ENCODE measurements at places on chromosomes 2 and 18.

GRCh38 chr18:66457245-66457644 is 146.6 kb downstream of the CDH19 start:
- DNase-seq = no peak

DNA sequence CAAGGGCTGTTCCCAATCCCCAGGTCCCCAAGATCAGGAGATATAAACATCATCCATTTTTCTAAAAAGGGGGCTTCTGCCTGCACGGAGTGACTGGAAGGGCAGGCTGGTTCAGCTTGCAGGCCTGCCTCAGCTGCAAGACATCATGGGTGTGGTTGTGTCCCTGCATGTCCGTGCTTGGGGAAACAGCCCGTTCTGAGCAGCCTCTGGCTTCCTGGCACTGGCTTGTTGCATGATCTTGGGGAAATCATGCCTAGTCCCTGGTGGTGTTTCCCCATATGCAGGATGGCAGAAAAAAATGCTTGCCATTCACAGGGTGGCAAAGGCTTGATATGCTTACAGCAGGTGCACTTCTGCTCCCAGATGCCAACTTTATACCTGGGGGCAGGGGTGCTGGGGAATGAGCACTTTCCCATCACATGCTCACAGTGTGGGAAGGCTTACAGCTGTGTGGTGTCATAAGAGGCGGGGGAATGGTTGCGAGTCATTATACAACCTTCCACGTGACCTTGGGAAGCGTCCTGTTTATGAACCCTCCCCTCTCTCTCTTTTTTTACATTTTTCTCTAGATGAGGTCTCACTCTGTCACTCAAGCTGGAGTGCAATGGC is 7.2 kb downstream of the PCARE start:
- DNase-seq = no peak

- no peak for DNase-seq
Observed at GRCh38 chr2:29561181-29561580, 360.2 kb downstream of the ALK start.

DNA sequence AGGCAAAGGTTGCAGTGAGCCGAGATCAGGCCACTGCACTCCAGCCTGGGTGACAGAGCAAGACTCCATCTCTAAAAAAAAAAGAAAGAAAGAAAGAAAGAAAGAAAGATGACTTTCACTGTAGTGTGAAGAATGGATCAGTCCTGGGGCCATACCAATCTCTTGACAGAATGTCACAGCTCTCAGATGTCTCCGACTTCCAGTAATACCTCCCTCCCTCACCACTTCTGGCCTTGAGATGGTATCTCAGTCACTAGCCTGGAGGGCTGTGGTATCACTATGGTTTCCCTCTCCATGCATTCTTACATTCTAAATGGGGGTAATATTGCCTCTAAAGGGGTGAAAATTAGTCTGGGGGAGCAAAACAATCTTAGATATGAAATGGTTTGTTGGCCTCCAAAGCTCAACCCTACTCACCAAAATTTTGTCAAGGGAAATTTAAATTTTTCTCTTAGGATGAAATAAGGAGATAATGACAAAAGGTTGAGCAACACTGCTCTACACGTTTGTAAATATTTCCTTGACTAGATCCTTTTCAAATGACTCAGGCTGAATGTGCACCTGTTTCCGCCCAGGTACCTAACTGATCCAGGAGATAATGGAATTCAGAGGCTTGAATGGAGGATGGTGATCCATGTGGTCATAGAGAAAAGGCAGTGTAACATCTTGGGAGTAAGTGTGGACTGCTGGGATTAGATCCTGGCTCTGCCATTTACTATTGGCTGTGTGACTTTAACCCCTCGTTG is 19.9 kb upstream of the SPRED2 start:
- DNase-seq = no peak

DNA sequence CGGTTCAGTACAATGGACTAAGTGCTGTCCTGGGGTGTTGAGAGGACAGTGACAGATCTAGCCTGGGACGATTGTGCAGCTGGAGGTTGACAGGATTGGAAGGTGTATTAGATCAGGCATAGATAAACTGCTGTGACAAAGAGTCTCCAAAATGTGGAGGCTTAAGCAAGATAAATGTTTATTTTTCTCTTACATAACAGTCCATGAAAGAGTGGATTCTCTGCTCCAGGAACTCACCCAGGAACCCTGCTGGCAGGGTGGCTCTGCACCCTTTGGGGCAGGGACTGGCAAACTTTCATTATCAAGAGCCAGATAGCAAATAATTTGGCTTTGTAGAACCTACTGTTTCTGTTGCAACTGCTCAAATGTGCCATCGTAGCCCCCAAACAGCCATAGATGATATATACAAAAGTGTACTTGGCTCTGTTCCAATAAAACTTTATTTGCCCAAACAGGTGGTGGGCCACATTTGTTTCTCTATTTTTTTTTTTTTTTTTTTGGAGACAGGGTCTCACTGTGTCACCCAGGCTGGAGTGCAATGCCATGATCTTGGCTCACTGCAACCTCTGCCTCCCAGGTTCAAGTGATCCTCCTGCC is 9.7 kb downstream of the HRH4 start:
- no peak for DNase-seq

DNA sequence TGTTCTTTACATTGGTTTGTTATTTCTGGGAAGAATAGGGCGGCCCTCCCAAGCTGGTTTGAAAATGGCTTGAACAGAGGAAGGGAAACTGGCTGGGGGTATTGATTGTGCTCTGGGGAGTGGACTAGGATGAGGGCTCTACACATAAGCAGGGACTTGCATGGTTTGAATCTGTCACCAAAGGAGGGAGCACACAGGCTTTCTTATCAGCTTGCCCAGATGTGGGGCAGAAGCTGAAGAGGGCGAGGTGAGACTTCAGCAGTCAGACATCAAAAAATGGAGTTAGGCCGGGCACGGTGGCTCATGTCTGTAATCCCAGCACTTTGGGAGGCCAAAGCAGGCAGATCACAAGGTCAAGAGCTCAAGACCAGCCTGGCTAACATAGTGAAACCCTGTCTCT is 7.2 kb upstream of the RAB12 start:
- no peak for DNase-seq

GRCh38 chr2:177211576-177212105 is 953 bp upstream of the HNRNPA3 start:
- DNase-seq = no peak

- DNase-seq = no peak
Observed at GRCh38 chr2:149363958-149364357, 33.6 kb downstream of the LYPD6 start.

- DNase-seq = no peak
Observed at GRCh38 chr18:8351161-8351560, 258.1 kb upstream of the RAB12 start.

- no peak for DNase-seq
Observed at GRCh38 chr2:150166313-150167051, 321.0 kb downstream of the RND3 start.

DNA sequence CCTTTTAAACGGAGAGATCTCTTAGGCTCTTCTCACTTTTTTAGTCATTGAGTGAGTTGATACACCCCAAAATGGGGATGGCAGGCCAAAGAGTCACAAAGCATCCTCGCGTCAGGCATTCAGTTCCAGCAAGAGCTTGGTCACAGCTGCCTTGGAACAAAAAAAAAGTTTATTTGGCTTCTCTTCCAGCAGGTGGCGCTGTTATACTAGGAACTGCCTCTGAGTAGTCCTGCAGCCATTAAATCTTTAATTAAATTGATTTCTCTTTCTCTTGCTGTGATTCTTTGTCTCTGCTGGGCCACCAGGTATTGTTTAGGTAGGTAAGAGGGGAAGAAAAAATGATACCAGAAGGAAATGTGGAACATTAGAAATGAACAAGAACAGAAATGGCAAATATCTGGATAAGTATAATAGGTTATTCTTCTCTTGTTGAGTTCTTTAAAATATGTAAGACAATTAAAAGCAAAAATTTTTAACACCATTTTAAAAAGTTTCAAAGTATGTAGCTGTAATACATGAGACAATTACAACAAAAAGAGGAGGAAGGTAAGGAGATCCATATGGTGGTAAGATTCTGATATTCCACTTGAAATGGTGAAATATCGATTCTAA is 175.1 kb downstream of the GALNT1 start:
- DNase-seq = peak; percentile 3

GRCh38 chr2:18474700-18475099 is 85.8 kb downstream of the RDH14 start:
- DNase-seq = no peak

GRCh38 chr18:50374220-50374752 is 560 bp upstream of the SKA1 start:
- DNase-seq = no peak

DNA sequence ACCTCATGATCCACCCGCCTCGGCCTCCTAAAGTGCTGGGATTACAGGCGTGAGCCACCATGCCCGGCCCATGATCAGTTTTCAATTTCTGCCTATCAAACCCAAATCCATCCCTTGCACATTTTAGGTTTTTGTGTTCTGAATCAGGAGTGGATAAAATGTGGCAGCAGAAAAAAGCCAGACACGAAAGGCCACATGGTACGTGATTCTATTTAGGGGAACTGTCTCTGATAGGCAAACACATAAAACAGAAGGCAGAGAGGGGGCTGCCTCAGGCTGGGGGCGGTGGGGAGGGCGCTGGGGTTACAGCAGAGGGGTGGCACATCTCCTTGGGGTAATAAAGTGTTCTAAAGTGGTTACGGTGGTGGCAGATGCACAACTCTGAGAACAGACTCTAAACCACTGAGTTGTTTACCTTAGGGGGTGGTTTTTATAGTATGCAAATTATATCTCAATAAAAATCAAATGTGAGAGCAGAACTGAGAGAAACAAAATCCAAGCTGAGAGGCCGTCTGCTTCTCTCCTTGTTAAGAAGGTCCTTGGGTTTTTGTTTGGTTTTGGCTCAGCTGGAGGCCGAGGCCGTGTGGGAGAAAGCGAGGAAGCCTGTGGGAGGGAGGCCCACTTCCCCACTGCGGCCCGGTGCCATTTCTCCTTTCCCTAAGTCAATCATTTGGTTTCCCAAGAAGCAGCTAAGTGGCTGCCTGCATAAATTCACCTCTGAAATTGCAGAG is 78.0 kb downstream of the SOWAHC start:
- no peak for DNase-seq

GRCh38 chr2:203811491-203812221 is 55.9 kb upstream of the CTLA4 start:
- DNase-seq = no peak

DNA sequence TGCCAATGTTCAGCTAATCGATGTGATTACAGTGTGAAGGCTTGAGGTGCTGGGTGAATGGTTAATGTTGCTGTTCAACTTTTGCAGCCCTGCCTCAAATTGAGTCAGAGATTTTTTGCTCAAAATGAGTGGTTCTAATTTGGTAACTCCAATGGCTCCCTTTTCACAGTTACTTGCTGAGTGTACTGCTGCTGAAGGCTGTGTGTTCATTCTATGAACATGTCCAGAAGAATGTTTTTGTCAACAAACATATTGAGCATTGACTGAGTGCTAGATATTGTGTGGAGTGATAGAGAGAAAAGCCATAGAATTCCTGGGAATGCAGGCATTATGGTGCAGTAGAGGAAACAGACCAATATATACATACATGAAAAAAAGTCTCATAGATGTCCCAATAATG is 39.0 kb upstream of the TCF4 start:
- no peak for DNase-seq

DNA sequence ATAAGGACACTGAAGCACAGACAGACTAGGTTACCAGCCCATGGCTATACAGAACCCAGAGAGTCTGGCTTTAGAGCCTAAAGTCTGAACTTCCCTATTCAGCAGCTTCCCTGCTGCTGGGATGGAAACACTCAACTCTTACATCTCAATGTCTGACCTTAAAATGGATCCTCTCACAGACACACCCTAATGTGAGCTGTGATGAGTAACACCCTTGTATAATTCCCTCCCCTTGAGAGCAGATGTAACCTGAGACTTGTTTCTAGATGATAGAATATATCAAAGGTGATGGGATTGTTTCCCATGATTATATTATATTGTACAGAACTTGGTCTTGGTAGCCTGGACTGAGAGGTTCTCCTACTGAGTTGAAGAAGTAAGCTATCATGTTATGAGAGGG is 577.1 kb upstream of the KLHL29 start:
- no peak for DNase-seq

GRCh38 chr2:24861500-24861899 is 58.5 kb downstream of the ADCY3 start:
- DNase-seq = no peak

GRCh38 chr2:188189356-188189755 is 102.3 kb upstream of the GULP1 start:
- no peak for DNase-seq

GRCh38 chr2:220432645-220433044 is 805.2 kb downstream of the SLC4A3 start:
- no peak for DNase-seq

- no peak for DNase-seq
Observed at GRCh38 chr2:201257381-201257955, 2.9 kb upstream of the CASP8 start.

- DNase-seq = no peak
Observed at GRCh38 chr2:105455488-105456003, 56.7 kb upstream of the FHL2 start.

- DNase-seq = no peak
Observed at GRCh38 chr2:118834901-118835745, 12.3 kb downstream of the EN1 start.

DNA sequence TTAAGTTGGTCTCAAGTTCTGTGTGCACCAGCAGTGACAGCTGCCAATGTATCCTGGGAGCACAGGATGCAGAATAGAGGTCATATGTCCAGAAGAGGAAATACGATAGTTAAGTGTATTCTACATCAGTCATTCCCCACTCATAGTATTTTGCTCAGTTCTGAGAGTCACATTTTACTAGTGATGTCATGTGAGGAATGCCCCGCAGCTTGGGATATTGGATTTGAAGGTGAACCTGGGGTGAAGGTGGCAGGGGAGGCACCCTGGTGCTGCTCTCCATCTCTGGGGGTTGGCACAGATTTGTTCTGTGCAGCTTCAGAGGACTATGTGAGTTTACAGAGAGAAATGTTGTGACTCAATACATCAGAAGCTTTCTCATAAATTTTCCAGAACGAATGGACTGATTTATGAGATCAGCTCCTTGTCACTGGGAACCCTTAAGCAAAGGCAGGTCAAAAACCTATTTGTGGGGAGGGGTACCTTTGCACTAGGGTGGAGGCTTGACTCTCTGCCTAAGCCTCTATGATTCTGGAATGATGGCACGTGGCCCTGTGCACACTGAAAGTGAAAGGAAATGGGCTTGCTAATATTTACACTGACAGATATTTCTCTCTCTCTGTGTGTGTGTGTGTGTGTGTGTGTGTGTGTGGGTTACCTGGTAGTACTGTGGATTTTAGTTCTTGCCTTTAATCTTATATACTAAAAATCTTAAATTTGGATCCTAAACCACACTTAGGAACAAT is 95.9 kb downstream of the NEB start:
- no peak for DNase-seq

DNA sequence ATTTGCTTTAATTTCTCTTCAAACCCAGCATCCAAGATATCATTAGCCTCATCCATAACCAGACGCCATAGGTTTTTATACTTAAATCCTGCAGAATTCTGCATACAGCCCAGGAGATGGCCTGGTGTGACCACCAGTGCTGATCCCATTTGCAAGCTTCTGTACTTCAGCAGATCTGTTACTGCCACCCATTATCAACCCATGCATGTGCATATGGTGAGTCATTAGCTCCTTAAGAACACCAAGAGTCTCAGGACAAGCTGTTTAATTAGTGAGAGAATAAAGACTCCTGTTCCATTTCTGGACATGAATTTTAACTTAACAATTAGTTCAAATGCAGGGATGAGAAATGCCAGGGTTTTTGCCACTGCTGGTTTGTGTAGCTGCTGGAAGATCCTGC is 110.7 kb upstream of the TANK start:
- DNase-seq = no peak

Measured in activated naive CD4-positive, alpha-beta T cell (primary cell).